Spinal cord (tissue), 10 donors: ENCODE measurements at places on chromosomes 4 and X. TPM values are rescaled to one million over a fixed set of nuclear protein-coding genes. Genes with fewer than 3 reads are reported as not detected.

TXK gene
- 2.3 TPM for total RNA-seq

DNA sequence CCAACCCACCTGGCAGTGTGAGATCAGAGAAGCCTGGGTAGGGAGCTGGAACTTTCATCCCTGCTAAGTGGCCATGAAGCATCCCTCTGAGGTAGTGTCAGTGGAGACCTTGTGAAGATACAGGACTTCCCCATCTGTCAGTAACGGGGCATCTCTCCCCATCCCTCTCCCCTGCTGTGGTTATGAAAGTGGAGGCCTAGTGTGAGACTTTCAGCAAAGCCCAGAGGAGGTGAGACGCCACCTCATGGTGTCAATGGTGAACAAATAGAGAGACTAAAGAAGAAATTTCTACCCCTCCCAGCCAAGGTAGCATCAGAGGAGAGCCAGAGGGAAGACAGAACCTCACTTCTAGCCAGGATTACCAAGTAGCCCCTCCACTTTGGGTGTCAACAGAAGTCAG is 150.2 kb downstream of the VEGFC start:
- H3K36me3 ChIP-seq = no peaks in the 10 kb centered on the region
- H3K27me3 ChIP-seq = no peaks in the 10 kb centered on the region
- DNase-seq = no peak
- no peak overlapping the region for H3K27ac ChIP-seq

GAB3 gene
- 5.3 TPM for total RNA-seq

DNA sequence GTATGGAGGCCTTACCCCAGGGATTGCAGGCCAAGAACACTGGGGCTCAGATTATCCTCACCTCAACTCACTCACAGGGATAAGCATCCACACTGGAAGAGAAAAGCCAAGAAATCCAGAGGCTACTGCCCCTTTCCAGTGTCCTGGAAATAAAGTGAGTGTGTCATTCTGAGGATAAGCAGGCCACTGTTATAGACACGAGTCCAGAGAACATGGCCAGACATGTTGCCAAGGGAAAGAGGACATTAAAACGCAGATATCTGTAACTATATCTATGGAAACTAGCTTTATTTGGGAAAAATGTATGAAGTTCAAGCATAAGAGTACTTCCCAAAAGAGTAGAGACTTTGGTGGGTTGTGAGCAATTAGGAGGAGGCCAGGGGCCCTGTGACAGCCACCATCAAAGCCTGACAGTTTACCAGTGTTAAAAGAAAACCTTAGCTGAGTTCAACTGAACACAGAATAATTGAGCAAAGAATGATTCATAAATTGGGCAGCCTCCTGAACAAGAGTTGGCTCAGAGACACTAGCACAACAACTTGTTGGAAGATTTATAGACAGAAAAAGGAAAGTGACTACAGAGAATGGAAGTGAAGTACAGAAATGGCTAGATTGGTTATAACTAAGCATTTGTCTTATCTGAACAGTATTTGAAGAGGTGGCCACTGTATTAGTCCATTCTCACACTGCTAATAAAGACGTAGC is 1222.2 kb downstream of the STIM2 start:
- no peak overlapping the region for H3K4me3 ChIP-seq
- H3K36me3 ChIP-seq = no peaks in the 10 kb centered on the region
- no peak for DNase-seq
- no peak overlapping the region for H3K27ac ChIP-seq

DNA sequence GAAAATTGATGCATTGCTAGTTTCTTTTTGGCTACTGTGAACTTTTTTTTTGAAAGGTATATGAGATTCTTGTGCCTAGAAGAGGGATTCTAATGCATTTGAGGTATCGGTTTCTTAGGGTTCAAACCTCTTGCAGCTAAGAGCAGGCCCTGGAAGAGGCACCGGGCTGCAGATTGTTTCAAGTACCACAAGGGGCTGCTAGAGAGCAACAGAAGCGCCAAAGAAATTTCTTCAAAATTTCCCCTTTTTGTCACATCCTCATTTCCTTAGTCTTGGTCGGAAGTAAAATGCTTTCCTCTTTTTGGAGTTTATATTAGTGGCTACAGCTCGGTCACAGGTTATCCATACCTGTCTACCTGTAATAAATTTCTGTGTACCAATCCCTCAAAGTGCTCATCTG is 89.8 kb downstream of the PDGFRA start:
- no peak for DNase-seq
- no peak overlapping the region for H3K4me3 ChIP-seq
- no peaks in the 10 kb centered on the region for H3K36me3 ChIP-seq
- H3K4me1 ChIP-seq = peaks cover 10% of the 10 kb centered on the region

- no peaks in the 10 kb centered on the region for H3K4me1 ChIP-seq
- DNase-seq = no peak
- no peaks in the 10 kb centered on the region for H3K27me3 ChIP-seq
- no peak overlapping the region for H3K27ac ChIP-seq
- peaks cover 4% of the 10 kb centered on the region for H3K36me3 ChIP-seq
- H3K4me3 ChIP-seq = no peak overlapping the region
Measured at GRCh38 chrX:150456466-150456865, 93.3 kb downstream of the MAMLD1 start.

ASB12 gene
- total RNA-seq = 0.30 TPM

RTL3 gene
- 0.10 TPM for total RNA-seq

GRCh38 chr4:8163026-8163425 is 4.4 kb upstream of the ABLIM2 start:
- no peaks in the 10 kb centered on the region for H3K27me3 ChIP-seq
- peaks cover 19% of the 10 kb centered on the region for H3K4me1 ChIP-seq
- H3K27ac ChIP-seq = no peak overlapping the region
- H3K4me3 ChIP-seq = no peak overlapping the region

UBQLN2 gene
- 31.4 TPM for total RNA-seq

NAP1L3 gene
- total RNA-seq = 160 TPM

PGAM4 gene
- total RNA-seq = 1.3 TPM

DNA sequence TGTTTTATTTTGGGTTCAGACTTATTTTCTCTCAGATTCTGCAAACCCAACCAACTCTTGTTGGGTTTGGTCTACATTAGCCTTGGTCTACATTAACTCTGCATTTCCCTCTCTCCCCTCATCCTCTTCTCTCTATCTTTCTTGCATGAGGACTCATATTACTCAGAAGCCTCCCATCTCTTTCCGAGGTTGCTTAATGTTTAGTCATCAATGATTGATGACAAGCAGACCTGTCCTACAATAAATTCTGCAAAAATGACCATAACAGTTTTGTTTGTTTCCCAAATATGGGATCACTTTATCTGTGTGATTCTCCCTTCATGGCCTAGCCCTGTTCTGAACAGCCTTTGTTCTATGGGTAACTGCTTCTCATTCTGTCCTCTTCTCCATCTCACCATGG is 75.2 kb downstream of the GABRB1 start:
- no peaks in the 10 kb centered on the region for H3K27me3 ChIP-seq
- no peaks in the 10 kb centered on the region for H3K36me3 ChIP-seq
- DNase-seq = no peak
- no peaks in the 10 kb centered on the region for H3K4me1 ChIP-seq
- no peak overlapping the region for H3K4me3 ChIP-seq

TIGD4 gene
- total RNA-seq = 3.3 TPM

- H3K36me3 ChIP-seq = no peaks in the 10 kb centered on the region
- no peaks in the 10 kb centered on the region for H3K4me1 ChIP-seq
- no peaks in the 10 kb centered on the region for H3K27me3 ChIP-seq
- H3K4me3 ChIP-seq = no peak overlapping the region
- DNase-seq = no peak
Measured at GRCh38 chr4:172986114-172986513, 182.5 kb upstream of the GALNT7 start.

TMEM150C gene
- 30.1 TPM for total RNA-seq

- no peaks in the 10 kb centered on the region for H3K36me3 ChIP-seq
- no peak for DNase-seq
- peaks cover 12% of the 10 kb centered on the region for H3K4me1 ChIP-seq
- H3K27me3 ChIP-seq = no peaks in the 10 kb centered on the region
- H3K27ac ChIP-seq = no peak overlapping the region
- no peak overlapping the region for H3K4me3 ChIP-seq
Measured at GRCh38 chr4:87077914-87078585, 142.4 kb downstream of the KLHL8 start.

DNA sequence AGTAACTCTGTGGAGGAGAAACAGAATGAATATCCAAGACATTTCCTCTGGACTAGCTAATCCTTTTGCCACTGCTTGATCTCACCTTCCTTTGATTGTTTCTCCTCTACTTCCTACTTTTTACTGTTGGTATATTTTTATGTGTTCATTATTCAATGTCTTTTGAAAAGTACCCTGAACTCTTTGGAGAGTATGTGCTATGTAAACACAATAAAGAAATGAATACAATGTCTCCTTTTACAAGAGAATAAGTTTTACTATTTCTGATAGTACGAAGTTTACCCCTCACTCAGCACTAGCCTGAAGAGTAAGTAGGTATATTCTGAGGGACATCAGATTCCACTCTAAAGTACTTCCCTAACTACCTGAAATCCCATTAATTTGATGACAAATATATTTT is 19.9 kb downstream of the CLDN2 start:
- H3K4me3 ChIP-seq = no peak overlapping the region
- no peaks in the 10 kb centered on the region for H3K4me1 ChIP-seq
- peaks cover 10% of the 10 kb centered on the region for H3K27me3 ChIP-seq
- no peak overlapping the region for H3K27ac ChIP-seq
- DNase-seq = no peak

DNA sequence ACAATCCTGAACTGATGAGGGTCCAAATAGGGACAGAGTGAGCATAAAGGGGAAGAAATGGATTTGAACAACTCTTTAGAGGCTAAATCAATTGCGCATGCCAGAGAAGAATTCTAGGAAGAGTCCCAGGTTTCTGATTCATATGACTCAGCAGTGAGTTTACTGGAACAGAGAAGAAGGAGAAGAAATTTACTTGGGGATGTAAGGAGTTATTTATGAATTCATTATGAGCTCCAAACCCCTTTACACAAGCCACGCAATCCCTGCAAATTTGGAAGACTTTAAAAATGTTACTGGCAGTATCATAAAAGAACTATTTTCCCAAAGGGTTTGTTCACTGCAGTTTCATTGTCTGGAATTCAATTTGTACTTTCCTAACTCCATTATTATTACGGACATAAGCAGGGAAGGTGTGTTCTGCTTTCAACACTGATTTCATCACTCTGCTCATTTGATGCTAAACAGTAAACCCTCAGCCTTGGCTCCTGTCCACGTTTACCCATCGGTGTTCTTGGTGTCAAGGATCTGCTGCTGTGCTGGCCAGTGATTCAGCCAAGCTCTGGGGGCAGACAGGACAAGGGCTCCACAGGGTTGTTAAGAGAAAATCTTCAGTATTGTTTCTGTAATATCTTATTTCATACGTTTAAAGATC is 273.7 kb downstream of the HNRNPD start:
- H3K27me3 ChIP-seq = no peaks in the 10 kb centered on the region
- no peak for DNase-seq
- H3K36me3 ChIP-seq = no peaks in the 10 kb centered on the region
- H3K4me3 ChIP-seq = no peak overlapping the region
- H3K4me1 ChIP-seq = no peaks in the 10 kb centered on the region

GRCh38 chrX:112849016-112849415 is 8.4 kb upstream of the AMOT start:
- H3K27me3 ChIP-seq = peaks cover 19% of the 10 kb centered on the region
- H3K4me3 ChIP-seq = no peak overlapping the region
- H3K36me3 ChIP-seq = no peaks in the 10 kb centered on the region
- no peak overlapping the region for H3K27ac ChIP-seq

DNA sequence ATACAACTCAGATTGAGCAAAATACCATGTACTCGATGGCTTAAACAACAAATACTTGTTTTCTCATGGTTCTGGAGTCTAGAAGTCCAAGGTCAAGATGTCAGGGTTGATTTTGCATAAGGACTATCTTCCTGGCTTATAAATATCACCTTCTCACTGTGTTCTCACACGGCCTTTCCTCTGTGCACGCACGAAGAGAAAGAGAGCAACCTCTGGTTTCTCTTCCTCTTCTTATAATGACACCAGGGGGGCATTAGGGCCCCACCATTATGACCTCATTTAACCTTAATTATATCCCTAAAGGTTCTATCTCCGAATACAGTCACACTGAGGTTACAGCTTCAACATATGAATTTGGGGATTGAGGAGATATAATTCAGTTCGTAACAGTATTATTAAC is 504.0 kb downstream of the MAGEE1 start:
- no peak overlapping the region for H3K4me3 ChIP-seq
- H3K27ac ChIP-seq = no peak overlapping the region
- DNase-seq = no peak
- H3K36me3 ChIP-seq = no peaks in the 10 kb centered on the region

FGG gene
- 1.4 TPM for total RNA-seq

- no peak overlapping the region for H3K4me3 ChIP-seq
- no peak for DNase-seq
- H3K36me3 ChIP-seq = no peaks in the 10 kb centered on the region
- H3K27me3 ChIP-seq = no peaks in the 10 kb centered on the region
Measured at GRCh38 chr4:140296335-140297220, 76.9 kb upstream of the SCOC start.

GRCh38 chrX:30786374-30786773 is 102.7 kb downstream of the TAB3 start:
- no peaks in the 10 kb centered on the region for H3K4me1 ChIP-seq
- DNase-seq = no peak
- H3K4me3 ChIP-seq = no peak overlapping the region
- no peak overlapping the region for H3K27ac ChIP-seq

- H3K4me3 ChIP-seq = peak overlapping the region; percentile 63
- peaks cover 7% of the 10 kb centered on the region for H3K36me3 ChIP-seq
- H3K27me3 ChIP-seq = no peaks in the 10 kb centered on the region
- H3K4me1 ChIP-seq = peaks cover 15% of the 10 kb centered on the region
Measured at GRCh38 chrX:48802089-48802904, 430 bp downstream of the HDAC6 start.

GRCh38 chrX:119757646-119757978 is 776 bp upstream of the SOWAHD start:
- DNase-seq = no peak
- H3K27me3 ChIP-seq = peaks cover 14% of the 10 kb centered on the region
- no peak overlapping the region for H3K4me3 ChIP-seq
- H3K4me1 ChIP-seq = peaks cover 15% of the 10 kb centered on the region

GAGE12E gene
- not detected for total RNA-seq

- H3K36me3 ChIP-seq = no peaks in the 10 kb centered on the region
- H3K4me1 ChIP-seq = no peaks in the 10 kb centered on the region
- H3K4me3 ChIP-seq = no peak overlapping the region
- peaks cover 4% of the 10 kb centered on the region for H3K27me3 ChIP-seq
- no peak overlapping the region for H3K27ac ChIP-seq
Measured at GRCh38 chrX:110248578-110248977, 69.3 kb downstream of the AMMECR1 start.

GRCh38 chrX:154439841-154440240 is 2.9 kb downstream of the GDI1 start:
- H3K36me3 ChIP-seq = peaks cover 59% of the 10 kb centered on the region
- H3K4me1 ChIP-seq = peaks cover 45% of the 10 kb centered on the region
- H3K27me3 ChIP-seq = no peaks in the 10 kb centered on the region
- H3K4me3 ChIP-seq = no peak overlapping the region

DNA sequence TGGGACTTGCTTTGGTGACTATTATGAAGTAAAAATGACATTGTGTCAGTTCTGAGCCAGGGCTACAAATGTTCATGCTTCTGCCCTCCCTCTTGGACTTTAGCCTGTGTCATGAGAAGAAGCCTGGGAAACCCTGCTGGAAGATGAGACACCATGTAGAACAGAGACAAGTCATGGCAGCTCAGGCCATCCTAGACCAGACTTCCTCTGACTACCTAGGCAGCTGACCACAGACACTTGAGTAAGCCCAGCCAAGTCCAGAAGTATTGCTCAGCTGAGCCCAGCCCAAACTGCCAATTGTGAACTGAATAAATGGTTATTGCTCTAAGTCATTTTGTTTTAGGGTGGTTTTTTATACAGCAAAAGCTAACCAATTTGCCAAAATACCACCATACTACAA is 467.6 kb upstream of the CNKSR2 start:
- no peaks in the 10 kb centered on the region for H3K4me1 ChIP-seq
- no peak for DNase-seq
- H3K27me3 ChIP-seq = no peaks in the 10 kb centered on the region
- H3K27ac ChIP-seq = no peak overlapping the region
- H3K36me3 ChIP-seq = no peaks in the 10 kb centered on the region

RAB40A gene
- total RNA-seq = 1.2 TPM
